ENCODE measurements at places on chromosomes 13 and 19.

GRCh38 chr13:95074820-95075219 lies 226.4 kb downstream of the ABCC4 start:
- H3K4me1 ChIP-seq = no peaks in the 10 kb centered on the region
- no peak overlapping the region for H3K4me3 ChIP-seq
- DNase-seq = no peak
- 0 out of 3 replicates have a peak, but pooled peaks cover 3% of the 10 kb centered on the region for H3K36me3 ChIP-seq
- H3K27ac ChIP-seq = no peak overlapping the region

- no peak for DNase-seq
- H3K36me3 ChIP-seq = no peaks in the 10 kb centered on the region
- H3K27ac ChIP-seq = no peak overlapping the region
- H3K4me1 ChIP-seq = no peaks in the 10 kb centered on the region
These were observed 8.9 kb downstream of the FPR1 start for GRCh38 chr19:51742789-51743188.

GRCh38 chr19:39951065-39951650 lies 16.7 kb upstream of the FCGBP start:
- no peaks in the 10 kb centered on the region for H3K36me3 ChIP-seq
- H3K4me3 ChIP-seq = no peak overlapping the region
- peaks cover 7% of the 10 kb centered on the region for H3K4me1 ChIP-seq
- no peak overlapping the region for H3K27ac ChIP-seq
- no peaks in the 10 kb centered on the region for H3K27me3 ChIP-seq

DNA sequence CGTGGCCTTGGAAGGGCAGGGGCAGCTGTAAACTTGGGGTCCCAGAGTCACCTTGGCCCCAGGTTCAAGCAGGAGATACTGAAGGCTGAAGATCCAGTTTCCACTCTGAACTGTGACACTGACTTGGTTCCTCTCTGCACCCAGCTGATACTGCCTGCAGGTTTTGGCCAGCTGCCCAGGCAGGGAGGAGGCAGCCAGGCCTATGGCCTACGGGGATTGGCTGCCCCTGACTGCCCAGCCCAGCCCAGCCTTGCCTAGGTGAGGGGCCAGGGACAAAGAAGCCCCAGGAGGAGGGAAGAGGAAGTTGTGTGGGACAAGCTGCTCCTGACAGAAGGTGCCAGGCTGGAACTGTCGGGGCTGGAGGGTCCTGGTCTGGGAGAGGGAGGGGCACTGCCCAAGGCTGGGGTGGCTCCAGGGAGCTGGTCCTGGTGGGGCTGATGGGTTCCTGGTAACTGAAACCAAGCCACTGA lies 51.7 kb upstream of the CYP4F8 start:
- no peak overlapping the region for H3K4me3 ChIP-seq
- H3K36me3 ChIP-seq = no peaks in the 10 kb centered on the region
- peaks cover 35% of the 10 kb centered on the region for H3K4me1 ChIP-seq
- H3K27me3 ChIP-seq = no peaks in the 10 kb centered on the region

DNA sequence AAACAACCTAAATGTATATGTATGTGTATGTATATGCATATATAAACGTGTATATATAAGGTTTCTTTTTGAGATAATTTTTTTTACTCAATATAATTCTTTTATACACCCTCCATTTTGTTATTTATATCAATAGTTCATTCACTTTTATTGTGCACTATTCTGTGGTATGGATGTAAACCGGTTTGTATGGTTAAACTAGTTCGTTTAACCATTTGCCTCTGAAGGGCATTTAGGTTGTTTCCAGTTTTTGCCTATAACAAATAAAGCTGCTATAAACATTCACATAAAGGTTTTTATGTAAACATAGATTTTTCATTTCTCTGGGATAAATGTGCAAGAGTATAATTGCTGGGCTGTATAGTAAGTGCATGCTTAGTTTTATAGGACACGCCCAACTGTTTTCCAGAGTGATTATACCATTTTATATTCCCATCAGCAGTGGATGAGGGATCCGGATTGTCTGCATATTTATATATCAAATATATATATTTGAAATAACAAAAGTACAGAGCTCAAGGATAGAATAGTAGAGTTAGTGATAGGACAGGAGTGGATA lies 380.3 kb downstream of the TSHZ3 start:
- H3K4me3 ChIP-seq = no peak overlapping the region
- H3K36me3 ChIP-seq = no peaks in the 10 kb centered on the region
- H3K27me3 ChIP-seq = no peaks in the 10 kb centered on the region
- DNase-seq = no peak

- H3K27me3 ChIP-seq = peaks cover 17% of the 10 kb centered on the region
- no peaks in the 10 kb centered on the region for H3K36me3 ChIP-seq
- no peak overlapping the region for H3K27ac ChIP-seq
- H3K4me3 ChIP-seq = no peak overlapping the region
These were observed 93.1 kb upstream of the ZNF507 start for GRCh38 chr19:32252333-32252669.

DNA sequence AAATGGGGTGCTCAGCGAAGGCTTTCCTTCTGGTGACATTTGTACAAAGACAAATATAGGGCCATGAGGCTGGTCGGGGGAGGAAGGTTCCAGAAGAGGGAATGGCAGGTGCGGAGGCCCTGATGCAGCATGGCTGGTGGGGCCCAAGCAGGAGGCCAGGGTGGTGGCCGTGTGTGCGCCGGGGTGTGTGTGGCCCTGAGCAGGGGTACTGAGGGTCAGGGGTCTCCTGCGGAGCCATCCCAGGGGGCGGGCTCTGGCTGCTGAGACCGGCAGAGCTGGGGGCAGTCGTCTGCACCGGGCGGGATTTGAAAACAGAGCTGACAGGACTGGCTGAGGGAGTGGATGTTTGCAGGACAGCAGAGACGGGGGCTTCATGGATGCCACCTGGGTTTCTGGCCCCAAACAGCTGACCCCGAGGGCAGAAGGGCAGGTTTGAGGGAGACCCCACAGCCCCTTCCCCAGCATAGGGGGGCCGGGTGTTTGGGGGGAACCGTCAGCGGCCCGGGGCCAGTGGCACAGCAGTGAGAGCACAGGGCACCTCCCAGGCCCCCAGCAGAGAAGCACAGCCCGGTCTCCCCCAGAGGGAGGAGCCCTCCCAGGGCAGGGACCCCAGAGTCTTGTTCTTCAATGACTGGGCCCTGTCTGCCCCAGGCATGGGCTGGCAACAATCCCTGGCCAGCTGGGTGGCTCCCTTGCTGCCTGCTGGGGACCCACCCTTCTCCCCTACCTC lies 11.4 kb downstream of the PIAS4 start:
- no peak for DNase-seq
- H3K4me3 ChIP-seq = no peak overlapping the region
- H3K4me1 ChIP-seq = no peaks in the 10 kb centered on the region
- H3K36me3 ChIP-seq = peaks cover 18% of the 10 kb centered on the region
- H3K27me3 ChIP-seq = no peaks in the 10 kb centered on the region

GRCh38 chr19:16258440-16258903 lies 60.8 kb downstream of the AP1M1 start:
- H3K4me3 ChIP-seq = no peak overlapping the region
- DNase-seq = no peak

DNA sequence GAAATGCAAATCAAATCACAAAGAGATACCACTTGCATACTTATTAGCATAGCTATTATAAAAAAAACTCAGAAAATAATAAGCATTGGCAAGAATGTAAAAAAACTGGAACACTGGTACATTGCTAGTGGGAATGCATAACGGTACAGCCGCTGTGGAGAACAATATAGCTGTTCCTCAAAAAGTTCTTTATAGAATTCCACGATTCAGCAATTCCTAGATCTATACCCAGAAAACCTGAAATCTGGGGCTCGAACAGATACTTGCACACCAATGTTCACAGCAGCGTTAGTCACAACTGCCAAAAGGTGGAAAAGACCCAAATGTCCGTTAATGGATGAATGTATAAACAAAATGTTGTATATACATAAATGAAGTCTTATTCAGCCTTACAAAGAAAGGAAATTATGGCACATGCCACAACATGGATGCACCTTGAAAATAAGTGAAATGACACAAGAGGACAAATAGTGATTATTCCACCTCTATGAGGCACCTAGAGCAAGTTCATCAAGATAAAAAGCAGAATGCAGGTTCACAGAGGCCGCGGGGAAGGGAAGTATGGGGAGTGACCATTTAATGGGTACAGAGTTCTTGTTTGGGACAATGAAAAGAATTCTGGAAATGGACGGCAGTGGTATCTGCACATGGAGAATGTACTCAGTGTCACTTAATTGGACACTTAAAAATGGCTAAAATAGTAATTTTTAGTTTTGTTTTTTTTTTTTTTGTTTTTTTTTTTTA lies 107.2 kb downstream of the USP12 start:
- H3K27me3 ChIP-seq = no peaks in the 10 kb centered on the region
- H3K4me3 ChIP-seq = no peak overlapping the region
- peaks cover 18% of the 10 kb centered on the region for H3K4me1 ChIP-seq
- no peak overlapping the region for H3K27ac ChIP-seq

GRCh38 chr13:85864963-85865530 lies 65.8 kb upstream of the SLITRK6 start:
- H3K4me3 ChIP-seq = no peak overlapping the region
- no peaks in the 10 kb centered on the region for H3K36me3 ChIP-seq
- no peaks in the 10 kb centered on the region for H3K27me3 ChIP-seq

DNA sequence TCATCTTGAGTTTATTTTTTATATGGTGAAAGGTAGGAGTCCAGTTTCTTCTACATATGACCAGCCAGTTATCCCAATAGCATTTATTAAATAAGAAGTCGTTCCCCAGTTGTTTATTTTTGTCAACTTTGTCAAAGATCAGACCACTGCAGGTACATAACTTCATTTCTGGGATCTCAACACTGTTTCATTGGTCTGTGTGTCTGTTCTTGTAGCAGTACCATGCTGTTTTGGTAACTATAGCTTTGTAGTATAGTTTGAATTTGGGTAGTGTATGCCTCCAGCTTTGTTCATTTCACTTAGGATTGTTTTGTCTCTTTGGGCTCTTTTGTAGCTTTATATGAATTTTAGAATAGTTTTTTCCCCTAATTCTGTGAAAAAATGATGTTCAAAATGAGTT lies 340.4 kb upstream of the PCDH20 start:
- H3K4me1 ChIP-seq = no peaks in the 10 kb centered on the region
- no peaks in the 10 kb centered on the region for H3K27me3 ChIP-seq
- no peak overlapping the region for H3K27ac ChIP-seq
- H3K4me3 ChIP-seq = no peak overlapping the region
- DNase-seq = no peak

GRCh38 chr19:37997911-37998344 lies 90.9 kb downstream of the SIPA1L3 start:
- peaks cover 3% of the 10 kb centered on the region for H3K36me3 ChIP-seq
- no peak overlapping the region for H3K4me3 ChIP-seq
- H3K27ac ChIP-seq = no peak overlapping the region
- no peaks in the 10 kb centered on the region for H3K27me3 ChIP-seq
- no peak for DNase-seq

DNA sequence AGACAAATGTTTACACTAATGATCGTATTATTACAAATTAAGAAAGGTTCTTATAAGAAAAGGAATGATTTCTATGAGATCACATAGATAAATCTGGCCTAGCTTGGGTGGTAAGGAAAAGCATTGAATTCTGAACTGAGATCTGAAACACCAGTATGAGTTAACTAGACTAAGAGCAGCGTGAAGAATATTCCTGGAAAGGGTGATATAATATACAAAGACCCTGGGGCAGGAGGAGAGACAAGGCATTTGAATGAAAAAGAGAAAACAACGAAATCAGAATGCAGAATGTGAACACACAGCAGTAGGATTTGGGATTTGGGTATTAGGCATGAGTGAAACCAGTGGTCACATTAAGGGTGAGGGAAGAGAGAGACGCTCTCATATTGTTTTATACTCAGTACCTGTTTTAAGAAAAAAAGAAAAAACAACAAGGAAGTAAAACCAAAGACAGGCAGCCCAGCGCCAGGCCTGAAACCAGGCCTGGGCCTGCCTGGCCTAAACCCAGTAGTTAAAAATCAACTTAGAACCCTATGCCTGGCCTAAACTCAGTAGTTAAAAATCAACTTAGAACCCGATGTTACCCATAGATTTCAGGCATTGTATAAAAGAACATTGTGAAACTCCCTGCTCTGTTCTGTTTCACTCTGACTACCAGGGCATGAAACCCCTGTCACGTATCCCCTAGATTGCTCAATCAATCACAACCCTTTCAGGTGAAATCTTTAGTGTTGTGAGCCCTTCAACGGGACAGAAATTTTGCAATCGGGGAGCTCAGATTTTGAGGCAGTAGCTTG lies 287.1 kb downstream of the ITGBL1 start:
- peak; percentile 4 for DNase-seq
- H3K4me1 ChIP-seq = peaks cover 13% of the 10 kb centered on the region
- no peaks in the 10 kb centered on the region for H3K27me3 ChIP-seq
- no peak overlapping the region for H3K4me3 ChIP-seq
- no peaks in the 10 kb centered on the region for H3K36me3 ChIP-seq

DNA sequence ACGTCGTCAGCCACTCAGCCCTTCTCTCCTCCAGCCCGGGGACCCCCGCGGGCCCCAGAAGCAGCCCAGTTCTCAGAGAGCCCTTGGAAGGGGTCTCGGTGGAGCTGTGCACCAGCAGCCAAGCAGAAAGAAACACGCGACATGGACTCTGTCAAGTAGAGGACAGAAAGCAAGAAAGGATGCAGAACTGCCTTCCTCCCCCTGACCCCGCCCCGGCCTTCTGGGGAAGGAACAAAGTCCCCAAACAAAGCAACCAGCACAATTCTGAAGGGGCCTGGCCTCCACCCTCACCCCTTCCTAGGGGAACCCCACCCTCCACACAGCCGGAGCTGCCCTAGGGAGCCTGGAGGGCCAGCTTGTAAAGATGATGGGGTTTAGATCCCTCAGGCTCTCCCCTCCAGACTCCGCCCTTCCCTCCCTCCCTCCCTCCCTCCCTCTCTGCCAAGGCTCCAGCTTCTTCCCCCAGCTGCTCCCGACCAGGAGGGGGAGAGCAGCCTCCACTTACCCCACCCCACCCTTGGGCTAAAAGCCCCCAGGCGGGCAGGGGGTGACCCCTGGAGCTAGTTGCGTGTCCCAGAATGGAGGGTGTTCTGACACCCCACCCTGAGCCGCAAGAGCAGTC lies 7.8 kb downstream of the LYL1 start:
- H3K36me3 ChIP-seq = peaks cover 2% of the 10 kb centered on the region
- peaks cover 50% of the 10 kb centered on the region for H3K4me1 ChIP-seq
- H3K4me3 ChIP-seq = no peak overlapping the region
- DNase-seq = no peak
- no peak overlapping the region for H3K27ac ChIP-seq

GRCh38 chr13:105278943-105279381 lies 1256.5 kb downstream of the EFNB2 start:
- no peak overlapping the region for H3K4me3 ChIP-seq
- no peaks in the 10 kb centered on the region for H3K27me3 ChIP-seq
- no peaks in the 10 kb centered on the region for H3K36me3 ChIP-seq
- no peak for DNase-seq

- no peak overlapping the region for H3K27ac ChIP-seq
- DNase-seq = no peak
- no peaks in the 10 kb centered on the region for H3K27me3 ChIP-seq
- H3K4me1 ChIP-seq = no peaks in the 10 kb centered on the region
These were observed 172.7 kb downstream of the SPRY2 start for GRCh38 chr13:80168089-80168850.

GRCh38 chr13:98509271-98510155 lies 67.4 kb downstream of the STK24 start:
- peak; percentile 30 for DNase-seq
- no peak overlapping the region for H3K27ac ChIP-seq
- no peak overlapping the region for H3K4me3 ChIP-seq

GRCh38 chr13:35888457-35888883 lies 242.7 kb downstream of the DCLK1 start:
- H3K4me1 ChIP-seq = no peaks in the 10 kb centered on the region
- H3K27ac ChIP-seq = no peak overlapping the region
- no peak overlapping the region for H3K4me3 ChIP-seq
- H3K36me3 ChIP-seq = no peaks in the 10 kb centered on the region

GRCh38 chr19:3658004-3658869 lies 31.6 kb upstream of the CACTIN start:
- H3K27me3 ChIP-seq = no peaks in the 10 kb centered on the region
- DNase-seq = no peak
- peaks cover 11% of the 10 kb centered on the region for H3K36me3 ChIP-seq
- no peak overlapping the region for H3K27ac ChIP-seq
- no peaks in the 10 kb centered on the region for H3K4me1 ChIP-seq
